Activated naive CD4-positive, alpha-beta T cell treated with anti-CD3 and anti-CD28 coated beads, Interleukin-2, amount 50 U/mL, for 16 hours (primary cell): ENCODE measurements at places on chromosomes 12 and 14.
A peak's percentile ranks its signal among the peaks of the same experiment; 100 is the strongest.

GRCh38 chr12:122976648-122976975 is 1.6 kb downstream of the OGFOD2 start:
- DNase-seq, result peak; percentile 10

GRCh38 chr12:28110329-28110728 is 79.9 kb upstream of the CCDC91 start:
- DNase-seq, result no peak

DNA sequence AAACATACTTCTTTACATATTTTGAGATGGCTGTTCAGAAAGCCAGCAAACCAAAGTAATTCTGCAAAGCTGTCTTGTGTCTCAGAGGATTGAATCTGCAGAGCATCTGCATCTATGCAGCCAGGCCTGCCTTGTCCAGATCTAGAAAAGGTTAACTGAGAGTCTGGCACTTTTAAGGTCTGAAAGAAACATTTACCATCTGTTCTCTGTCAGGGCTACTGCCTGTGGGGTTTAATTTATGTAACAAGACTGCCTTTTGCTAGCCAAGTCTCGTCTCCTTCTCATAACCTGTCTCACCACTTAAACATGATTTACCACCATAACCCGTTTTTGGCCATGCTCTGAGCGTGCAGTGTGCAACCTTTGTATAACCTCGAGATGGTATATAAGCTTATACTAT is 194.2 kb downstream of the SYT10 start:
- no peak for DNase-seq

GRCh38 chr14:65846196-65846868 is 433.8 kb downstream of the FUT8 start:
- DNase-seq, result no peak

DNA sequence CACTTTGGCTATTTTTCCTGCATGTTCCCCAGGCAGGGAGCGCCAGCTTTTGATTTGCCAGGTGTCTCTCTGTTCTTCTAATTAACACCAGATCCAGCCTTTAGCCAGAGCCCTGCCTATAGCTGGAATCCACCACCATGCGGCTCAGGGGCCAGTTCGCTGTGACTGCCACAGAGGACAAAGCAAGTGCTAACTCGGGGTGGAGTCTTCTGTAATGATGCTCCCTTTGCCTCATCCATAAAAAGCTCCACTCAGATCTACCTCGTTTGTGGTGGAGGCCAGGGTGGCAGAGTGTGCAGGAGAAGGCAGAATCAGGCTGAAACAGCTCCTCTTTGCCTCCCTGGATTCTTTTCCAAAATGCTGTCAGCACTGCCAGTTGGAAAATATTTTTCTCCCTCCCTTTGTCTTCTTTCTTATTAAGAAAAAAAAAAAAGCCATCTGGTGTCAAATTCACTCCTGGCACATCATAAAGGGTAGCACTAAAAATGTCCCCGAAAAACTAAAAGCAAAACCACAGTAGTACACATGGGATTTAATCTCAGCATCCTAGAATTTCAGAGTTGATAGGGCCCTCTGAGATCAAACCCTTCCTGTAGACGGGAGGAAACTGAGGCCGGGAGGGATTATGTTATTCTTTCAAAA is 18.0 kb upstream of the CTDSP2 start:
- DNase-seq, result no peak

GRCh38 chr14:98859301-98859700 is 412.7 kb downstream of the BCL11B start:
- no peak for DNase-seq

DNA sequence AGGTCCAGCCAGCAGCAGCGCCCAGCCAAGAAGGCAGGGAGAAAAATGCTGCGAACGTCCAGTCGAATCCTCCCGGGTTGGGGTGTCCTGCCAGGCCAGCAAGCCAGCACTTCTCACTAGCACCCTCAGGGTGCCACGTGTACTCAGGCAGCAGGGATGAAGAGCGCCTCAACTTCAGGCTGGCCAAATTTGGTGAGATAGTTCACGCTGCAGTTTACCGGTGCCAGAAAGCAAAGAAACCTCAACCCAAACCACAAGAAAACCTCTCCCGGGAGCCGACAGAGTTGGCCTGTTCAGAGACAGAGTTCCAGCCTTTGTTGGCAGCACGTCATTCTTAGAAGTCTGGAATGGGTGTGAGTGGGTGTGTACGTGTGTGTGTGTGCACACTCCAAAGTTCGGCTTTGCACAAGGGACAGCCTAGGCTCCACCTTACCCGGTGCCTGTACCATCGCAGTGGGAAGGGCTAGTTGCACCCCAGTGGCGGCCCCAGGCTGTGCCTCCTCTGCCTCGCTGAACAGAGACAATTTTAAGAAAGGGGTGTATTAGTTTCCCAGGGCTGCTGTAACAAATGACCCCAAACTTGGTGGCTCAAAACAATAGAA is 42.1 kb downstream of the ELK3 start:
- no peak for DNase-seq

DNA sequence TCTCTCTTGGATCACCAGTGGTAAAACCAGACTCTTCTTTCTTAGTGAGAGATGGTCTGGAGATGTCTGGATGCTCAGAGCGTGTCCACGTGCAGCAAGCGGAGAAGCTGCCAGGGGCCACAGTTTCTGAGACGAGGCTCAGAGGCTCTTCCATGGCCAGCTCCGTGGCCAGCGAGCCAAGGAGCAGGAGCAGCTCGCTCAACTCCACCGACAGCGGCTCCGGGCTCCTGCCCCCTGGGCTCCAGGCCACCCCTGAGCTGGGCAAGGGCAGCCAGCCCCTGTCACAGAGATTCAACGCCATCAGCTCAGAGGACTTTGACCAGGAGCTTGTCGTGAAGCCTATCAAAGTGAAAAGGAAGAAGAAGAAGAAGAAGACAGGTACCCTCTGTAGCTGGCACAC is 69.0 kb downstream of the TECPR2 start:
- DNase-seq, result no peak

DNA sequence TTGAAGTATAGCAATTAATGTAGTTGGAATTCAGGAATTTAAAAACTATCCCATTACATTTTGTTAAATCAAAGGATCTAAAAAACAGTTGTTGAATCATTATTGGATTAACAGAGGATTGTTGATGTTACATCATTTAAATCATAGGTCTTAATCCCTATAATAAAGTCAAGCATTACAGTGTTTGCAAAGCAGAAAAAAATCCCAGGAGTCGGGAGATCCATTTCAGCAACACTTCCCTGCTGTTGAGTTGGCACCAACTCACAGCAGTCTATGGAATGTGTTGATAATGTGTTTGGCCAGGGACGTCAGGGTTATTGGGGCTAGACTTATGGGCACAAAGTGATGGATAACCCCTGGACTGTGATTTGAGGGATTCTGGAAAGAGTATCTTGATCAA is 99.1 kb upstream of the TMTC1 start:
- DNase-seq, result no peak

DNA sequence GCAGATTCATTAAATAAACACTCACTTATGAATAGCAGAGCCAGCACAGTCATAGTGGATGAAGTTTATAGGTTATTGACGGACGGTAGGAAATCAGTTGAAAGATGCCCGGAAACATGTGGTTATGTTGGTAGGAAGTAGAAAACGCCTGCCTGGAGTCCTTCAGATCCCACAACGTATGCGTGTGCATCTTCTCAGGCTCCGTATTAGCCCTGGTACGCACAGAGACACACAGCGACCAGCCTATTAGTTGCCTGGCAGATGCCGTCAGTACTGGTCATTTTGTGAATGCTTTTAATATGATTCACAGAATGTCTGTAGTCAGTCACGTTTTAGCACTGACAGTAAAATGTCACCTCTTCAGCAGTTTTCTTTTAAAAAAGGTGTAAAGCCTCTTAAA is 196.4 kb downstream of the RGS6 start:
- DNase-seq, result no peak

GRCh38 chr12:40505327-40505726 is 186.9 kb upstream of the CNTN1 start:
- no peak for DNase-seq

GRCh38 chr12:93061473-93062419 is 132.7 kb upstream of the EEA1 start:
- DNase-seq, result no peak

GRCh38 chr12:132259364-132259871 is 70.0 kb downstream of the GALNT9 start:
- DNase-seq, result no peak

- no peak for DNase-seq
Measured at GRCh38 chr14:83994020-83994419, 1535.9 kb upstream of the FLRT2 start.

- no peak for DNase-seq
Measured at GRCh38 chr12:103848143-103848542, 7.1 kb upstream of the NT5DC3 start.

DNA sequence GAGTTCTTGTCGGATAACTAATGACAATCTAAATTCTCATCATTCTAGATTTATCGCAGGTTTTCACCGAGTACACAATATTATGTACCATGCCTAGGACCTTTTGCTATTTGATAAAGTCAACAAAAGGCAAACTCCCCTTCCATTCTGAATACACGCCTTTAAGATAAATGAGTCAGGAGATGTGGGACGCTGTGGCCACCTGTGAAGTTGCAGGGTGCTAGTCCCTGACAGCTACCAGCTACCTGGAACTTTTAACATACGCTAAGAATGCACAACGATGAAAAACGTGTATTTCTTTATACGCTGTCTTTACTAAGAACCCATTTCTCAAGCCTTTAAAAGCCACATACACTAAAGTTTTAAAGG is 678 bp downstream of the MDM1 start:
- no peak for DNase-seq

GRCh38 chr12:11697670-11698387 is 48.4 kb downstream of the ETV6 start:
- no peak for DNase-seq

DNA sequence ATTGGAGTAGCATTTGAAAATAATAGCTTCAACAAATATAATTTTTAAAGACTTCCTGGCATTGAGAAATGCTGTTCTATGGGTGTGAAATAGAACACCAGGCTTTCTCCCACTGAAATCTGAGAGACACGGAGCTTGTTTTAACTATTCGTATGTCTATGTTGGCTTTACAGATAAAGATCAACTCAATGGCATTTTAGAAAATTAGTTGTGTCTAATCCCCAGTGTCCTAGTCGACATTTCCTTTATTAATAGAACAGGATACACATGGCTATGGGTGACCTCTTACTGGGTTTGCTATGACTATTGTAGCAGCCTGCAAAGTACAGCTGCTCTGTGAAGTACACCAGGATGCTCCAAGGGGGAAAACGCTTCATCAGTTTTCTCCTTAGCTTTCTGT is 159.3 kb downstream of the SLC25A21 start:
- no peak for DNase-seq

- DNase-seq, result no peak
Measured at GRCh38 chr14:59969319-59969718, 49.4 kb downstream of the LRRC9 start.

DNA sequence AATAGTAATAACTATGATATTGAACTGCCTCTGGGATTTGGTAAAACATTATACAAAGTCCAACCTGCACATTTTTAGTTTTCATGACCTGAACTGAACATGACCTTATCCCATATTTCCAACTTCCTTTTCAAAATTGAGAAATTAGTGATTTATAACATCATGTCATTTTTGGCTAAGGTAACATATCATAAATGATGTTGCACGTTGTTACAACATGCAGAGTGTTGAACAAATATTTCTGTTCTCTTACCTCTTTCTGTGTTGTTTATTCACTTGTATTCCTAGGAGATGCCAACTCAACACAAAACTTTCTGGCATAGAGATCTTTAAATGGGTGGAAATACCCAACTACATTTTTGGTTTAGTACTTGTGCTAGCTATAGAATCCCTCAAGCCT is 496.0 kb downstream of the SLC6A15 start:
- DNase-seq, result no peak

- DNase-seq, result no peak
Measured at GRCh38 chr14:79502751-79503148, 708.6 kb downstream of the DIO2 start.

DNA sequence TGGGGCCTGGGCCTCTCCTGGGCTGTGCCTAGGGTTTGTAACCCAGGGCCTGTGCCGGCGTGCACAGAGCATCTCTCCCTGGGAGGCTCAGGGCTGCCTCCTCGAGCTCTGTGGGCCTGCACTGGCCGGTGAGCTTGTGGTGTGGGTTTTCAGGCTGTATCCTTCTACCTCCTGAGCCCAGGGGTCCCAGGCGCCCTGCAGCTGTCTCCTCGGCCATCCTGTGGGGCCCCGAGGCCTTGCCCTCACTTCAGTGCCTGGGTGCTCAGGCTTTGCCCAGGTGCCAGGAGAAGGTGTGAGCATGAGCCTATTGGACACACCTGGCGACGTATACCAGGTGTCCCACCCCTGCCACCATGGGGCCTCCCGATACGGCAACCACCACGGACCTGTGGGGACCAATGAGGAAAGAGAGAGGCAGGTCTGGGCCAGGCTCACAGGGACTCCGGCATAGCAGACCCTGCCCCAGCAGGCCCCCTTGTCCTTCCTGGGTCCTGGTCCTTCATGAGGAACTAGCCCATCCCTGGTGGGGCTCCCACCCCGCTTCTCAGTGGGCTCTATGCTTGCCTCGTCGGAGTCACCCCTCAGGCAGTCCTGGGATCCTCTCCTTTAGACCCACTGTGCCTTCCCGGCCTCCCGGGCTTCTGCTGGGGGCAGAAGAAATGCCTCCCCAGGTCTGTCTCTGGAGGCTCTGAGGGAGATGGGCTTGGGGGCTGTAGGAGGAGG is 400.2 kb downstream of the TMEM121 start:
- DNase-seq, result no peak

- DNase-seq, result no peak
Measured at GRCh38 chr12:28507867-28508266, 317.6 kb downstream of the CCDC91 start.
